ENCODE measurements at places on chromosomes 1 and 21.
A peak's percentile ranks its signal among the peaks of the same experiment; 100 is the strongest.

DNA sequence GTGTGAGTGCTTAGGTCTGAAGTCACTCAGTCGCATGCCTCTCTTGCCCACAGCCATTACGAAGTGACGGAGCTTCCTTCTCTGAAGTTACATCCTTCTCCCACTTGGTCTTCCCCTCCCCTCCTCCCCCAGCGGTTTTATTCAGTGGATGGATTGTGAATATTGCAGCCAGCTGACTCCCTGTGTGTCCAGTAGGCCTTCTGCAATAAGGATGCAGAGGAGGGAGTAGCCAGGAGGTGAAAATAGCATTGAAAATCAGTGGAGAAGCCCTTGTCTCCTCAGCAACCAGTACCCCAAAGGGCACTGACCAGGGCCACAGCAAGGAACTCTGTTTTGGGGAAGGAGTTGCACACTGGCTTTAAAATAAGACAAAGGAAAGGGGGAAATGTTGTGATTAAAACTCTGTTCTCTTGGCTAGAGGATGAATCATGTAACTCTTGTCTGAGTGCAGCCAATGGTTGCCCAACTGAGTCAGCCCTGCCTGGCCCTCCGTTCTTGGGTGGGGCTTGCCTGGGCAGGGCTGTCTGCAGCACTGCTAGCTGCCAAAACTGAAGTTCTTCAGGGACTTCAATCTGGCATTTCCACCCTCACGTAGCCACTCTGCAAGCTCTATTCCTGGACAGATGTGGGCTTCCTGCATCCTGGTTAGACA is 4.3 kb downstream of the S100A10 start:
- no peak for DNase-seq

DNA sequence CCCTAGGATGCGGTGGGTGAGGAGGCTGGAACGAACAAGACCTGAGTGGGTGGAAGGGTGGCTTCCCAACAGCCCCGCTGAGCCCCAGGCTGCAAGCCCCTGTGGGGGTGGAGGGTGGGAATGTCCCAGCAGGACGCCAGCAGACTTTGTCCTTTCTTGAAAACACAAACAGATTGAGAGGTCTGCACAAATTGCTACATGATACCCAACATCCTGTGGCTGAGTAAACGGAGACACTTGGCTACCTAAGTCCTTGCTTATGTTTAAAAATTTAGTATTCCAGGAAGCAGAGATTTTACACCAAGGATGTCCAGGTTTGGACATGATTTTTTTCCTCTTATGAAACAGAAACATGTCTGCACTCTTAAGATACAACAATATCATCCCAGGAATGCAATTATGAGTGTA is 11.8 kb upstream of the F3 start:
- DNase-seq: no peak

DNA sequence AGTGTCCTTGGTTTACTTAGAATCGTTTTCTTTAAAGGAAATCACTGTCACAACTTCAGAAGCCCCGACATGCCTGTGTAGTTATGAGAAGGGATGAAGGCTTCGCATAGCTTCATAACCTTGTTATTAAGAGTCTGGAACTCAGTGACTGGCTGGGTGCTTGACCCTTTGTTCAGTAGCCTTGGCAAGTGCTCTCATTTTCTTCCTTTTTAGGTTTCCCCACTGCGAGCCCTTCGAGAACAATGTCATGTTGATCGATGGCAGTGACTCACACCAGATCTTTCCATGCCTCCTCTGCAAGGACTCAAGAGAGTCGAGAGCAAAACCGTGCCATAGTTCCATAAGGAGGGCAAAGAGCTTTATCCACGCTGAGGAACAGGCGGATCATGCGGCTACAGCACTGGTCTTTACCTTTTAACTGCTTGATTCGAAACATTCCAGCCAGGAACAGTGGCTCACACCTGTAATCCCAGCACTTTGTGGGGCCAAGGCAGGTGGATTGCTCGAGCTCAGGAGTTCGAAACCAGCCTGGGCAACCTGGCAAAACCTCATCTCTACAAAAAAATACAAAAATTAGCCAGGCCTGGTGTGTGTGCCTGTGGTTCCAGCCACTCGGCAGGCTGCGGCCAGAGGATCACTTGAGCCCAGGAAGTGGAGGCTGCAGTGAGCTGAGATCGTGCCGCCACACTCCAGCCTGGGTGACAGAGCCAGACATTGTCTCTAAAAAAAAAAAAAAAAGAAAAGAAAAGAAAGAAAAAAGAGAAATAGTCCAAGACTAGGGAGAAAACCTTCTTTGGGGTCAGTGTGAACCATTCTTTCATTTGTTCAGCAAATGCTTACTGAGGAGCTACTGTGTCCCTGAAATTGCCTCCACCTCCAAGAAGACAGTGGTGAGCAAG is 95.4 kb upstream of the ERRFI1 start:
- no peak for DNase-seq

DNA sequence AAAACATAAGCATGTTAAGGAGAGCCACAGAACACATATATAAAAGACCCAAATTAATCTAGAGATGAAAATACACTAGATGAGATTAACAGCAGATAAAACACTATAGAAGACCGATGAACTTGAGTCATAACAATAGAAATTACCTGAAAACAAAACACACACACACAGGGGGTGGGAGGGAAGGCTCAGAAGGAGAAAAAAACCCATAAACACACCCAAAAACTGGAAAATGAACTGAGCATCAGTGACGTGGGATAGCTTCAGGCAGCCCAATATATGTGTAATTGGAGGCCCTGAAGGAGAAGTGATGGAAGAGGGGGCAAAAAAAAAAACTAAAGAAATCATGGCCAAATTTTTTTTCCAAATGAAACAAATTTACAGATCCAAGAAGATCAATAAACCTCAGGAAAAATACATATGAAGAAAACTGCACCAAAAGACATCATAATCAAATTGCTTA is 11.4 kb downstream of the ALDH9A1 start:
- DNase-seq: no peak

- no peak for DNase-seq
These were observed 37.9 kb upstream of the PTPRF start for GRCh38 chr1:43492826-43493225.

DNA sequence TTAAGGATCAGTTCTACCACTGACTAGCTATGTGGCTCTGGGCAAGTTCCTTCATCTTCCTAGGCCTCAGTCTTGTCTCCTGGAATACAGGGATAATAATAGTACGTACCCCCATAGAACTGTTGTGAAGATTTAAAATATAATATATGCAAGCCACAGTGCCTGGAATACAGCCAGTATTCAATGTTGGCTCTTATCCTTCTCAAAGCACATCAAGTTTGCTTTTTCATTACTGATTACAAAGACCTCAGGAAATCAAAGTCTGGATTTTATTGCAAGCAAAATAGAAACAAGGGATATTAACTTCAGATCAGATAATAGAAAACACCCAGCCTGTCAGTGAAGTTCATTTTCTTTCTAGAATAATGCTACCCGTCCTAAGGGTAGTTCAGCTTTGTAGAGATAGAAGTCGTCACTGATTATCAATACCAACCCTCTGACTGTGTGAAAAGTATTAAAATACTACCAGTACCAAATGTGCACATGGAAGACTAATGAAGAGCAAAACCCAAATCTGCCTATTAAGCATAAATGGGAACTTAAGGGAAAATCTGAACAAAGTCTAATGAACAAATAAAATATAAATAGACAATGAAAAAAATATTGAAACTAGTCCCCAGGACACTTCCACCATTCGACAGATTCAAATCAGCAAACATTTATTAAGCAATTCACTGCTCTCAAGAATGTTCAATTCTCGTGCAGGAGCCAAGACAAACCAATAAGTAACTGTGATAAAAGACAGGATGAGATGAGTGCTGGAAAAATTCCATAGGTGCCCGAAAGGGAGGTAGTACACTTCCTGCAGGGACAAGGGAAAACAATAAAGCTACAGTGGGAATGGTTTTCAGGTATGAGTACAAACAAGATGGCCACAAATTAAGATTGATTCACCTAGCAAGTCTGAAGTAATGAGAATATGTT is 206.2 kb downstream of the SMYD3 start:
- no peak for DNase-seq

- DNase-seq: no peak
These were observed 98.6 kb downstream of the TBX19 start for GRCh38 chr1:168379104-168379860.

GRCh38 chr1:111471012-111471411 is 2.8 kb upstream of the C1orf162 start:
- DNase-seq: peak; percentile 31

DNA sequence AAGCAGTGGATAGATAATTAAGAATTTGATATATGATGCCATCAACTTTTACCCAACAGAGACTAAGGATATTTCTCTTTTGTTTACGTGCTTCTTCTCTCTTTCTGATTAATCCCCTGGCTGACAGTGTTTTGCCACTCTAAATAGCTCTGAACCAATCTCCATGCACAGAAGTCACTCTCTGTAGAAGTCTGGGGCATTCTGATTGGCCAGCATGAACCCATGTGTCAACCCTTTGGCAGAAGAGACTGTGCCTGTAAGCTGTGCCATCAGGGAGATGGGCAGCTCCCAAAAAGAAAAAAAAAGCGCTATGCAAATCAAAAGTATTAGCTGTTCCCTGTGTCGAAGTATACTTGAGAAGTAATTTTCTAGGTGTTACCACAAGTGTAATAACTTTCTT is 34.1 kb upstream of the NRIP1 start:
- DNase-seq: no peak

GRCh38 chr1:245972476-245972875 is 534.6 kb downstream of the SMYD3 start:
- no peak for DNase-seq

DNA sequence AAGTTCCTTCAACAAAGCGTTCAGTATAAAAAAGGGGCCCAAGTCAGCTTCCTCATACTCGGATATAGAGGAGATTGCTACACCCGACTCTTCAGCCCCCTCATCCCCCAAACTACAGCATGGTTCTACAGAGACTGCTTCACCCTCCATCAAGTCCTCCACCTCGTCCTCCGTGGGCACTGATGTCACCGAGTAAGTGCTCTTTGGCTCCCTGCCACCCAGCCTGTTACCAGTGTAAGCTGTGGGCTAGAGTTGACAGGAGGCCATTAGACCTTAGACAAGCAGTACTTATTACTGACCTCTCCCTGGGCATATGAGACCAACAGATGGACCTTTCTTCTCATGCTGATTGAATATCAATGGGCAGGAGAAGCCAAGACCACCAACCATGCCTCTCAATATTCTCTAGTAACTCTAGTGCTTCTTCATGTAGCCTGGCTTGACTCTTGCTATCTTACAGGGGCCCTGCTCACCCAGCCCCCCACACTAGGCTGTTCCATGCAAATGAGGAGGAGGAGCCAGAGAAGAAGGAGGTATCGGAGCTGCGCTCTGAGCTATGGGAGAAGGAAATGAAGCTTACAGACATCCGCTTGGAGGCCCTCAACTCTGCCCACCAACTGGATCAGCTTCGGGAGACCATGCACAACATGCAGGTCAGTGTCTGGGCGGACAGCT is 20.9 kb upstream of the IPO9 start:
- no peak for DNase-seq

DNA sequence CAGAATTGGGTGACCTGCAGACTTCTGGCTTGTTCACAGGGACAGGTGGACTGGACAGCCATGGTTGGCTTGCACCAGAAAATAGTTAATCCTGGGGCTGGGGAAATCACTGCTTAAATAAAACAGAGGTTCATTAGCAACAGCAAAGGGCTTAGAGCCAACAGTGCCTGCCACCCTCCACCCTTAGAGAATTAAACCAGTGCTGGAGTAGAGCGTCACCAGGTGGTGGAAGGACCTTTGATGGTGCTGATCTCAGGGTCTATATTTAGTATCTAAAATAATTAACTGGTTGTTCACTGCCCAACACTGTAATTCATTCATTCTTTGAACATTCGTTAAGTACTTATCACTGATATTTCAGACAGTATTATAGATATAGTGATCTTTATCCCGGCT is 34.7 kb upstream of the PDE9A start:
- no peak for DNase-seq

DNA sequence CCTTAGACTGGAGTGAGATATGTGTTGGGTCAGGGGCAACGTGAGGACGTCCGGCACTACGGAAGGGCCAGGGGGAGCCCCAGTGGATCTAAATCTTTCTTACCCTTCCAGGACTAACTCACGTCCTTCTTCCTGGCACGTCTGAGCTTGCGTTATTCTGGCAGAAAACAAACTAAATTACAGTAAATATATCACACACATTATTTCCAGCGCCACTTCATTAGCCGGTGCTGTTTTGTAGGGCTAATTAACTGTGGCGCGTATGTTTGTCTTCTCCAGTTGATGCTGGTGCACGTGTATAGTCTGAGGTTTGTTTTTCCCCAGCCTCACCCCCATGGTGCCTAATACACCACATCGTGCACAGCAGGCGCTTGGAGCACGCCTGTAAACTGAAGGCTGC is 59.2 kb downstream of the TLR5 start:
- no peak for DNase-seq

- no peak for DNase-seq
These were observed 1.2 kb downstream of the RNASEL start for GRCh38 chr1:182587666-182588499.

DNA sequence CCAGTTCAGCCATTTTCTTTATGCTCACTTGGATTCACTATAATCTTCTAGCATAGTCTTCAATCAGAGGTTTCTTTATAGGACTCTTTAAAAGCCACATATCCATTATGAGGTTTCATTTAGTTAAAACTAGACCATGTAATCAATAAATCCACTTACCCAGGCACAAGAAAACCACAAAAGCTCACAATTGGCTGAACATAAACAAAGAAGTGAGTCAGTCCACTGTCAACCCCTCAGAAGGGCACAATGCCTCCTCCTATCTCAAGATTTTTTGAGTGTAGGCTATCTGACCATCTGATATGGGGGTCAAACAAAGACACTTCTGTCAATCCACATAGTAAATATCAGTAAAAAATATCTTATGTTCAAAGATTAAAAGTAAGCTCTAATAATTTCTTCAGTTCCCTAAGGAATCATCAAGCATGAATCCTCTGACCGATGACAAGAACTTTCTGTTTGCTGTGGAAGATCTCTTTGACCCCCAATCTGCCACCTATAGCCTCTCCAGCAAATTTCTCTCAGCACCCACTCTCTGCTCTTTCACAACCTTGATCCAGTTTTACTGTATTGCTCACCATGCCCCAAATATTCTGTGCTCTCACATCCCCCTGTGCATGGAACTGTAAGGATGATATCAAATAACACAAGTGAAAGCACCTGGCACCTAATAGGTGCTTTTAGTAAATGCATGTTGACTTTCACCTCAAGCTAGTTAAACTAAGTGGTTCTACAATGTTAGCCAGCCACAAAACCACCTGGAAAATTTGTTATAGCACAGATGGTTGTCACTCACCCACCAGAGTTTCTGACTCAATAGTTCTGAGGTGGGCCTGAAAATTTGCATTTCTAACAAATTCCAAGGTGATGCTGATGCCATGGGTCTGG is 16.7 kb downstream of the RAB3B start:
- no peak for DNase-seq

GRCh38 chr1:147238053-147238902 is 4.2 kb upstream of the CHD1L start:
- DNase-seq: no peak

GRCh38 chr1:147722124-147722523 is 38.3 kb downstream of the GJA5 start:
- DNase-seq: no peak

Data from activated T-helper 1 cell treated with anti-CD3 and anti-CD28 coated beads, Interleukin-2, amount 50 U/mL, for 16 hours (primary cell).